Activated T-helper 9 cell treated with anti-CD3 and anti-CD28 coated beads, Interleukin-2, amount 50 U/mL, for 16 hours (primary cell): ENCODE measurements at places on chromosomes 1 and 21.
A peak's percentile ranks its signal among the peaks of the same experiment; 100 is the strongest.

- no peak for DNase-seq
Observed at GRCh38 chr1:224670506-224670905, 54.4 kb downstream of the CNIH3 start.

- DNase-seq = no peak
Observed at GRCh38 chr1:214464445-214465287, 86.7 kb downstream of the PTPN14 start.

GRCh38 chr1:40965531-40965930 is 14.0 kb upstream of the CTPS1 start:
- no peak for DNase-seq

DNA sequence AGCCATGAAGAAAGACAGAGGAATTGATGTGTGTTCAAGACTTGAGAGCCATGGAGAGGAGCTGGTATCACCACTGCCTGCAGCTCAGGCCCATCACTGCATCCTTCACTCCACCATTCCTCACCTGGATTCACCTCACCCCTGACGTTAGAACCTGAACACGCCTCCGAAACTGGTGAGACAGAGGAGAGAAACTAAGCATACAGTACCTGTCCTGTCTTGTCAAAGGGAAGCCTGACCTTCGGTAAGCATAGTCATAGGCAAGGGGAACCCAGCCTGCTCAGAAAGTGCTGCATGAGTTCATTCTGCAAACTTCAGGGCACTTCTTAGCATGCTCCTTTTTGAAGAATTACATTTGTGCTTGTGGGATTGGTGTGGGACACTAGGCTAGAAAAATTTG is 425.8 kb downstream of the DSCAM start:
- DNase-seq = no peak

DNA sequence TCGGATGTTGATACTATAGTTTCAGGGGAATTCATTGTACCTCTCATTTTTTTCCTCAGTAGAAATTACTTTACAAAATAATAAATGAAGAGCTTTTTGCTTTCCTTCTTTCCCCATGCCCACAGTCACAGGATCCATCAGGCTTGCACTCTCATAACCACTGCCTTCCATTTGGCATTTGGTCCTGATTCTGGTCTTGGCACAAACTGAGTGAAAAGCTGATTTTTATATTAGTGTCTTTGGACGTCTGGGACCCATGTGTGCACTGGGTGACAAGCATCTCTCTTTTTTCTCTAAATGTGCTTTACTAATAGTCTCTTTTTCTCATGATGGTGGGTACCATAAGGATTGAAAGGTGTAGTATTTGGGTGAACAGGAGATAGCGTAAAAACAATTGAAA is 2.8 kb downstream of the ELAVL4 start:
- DNase-seq = no peak

DNA sequence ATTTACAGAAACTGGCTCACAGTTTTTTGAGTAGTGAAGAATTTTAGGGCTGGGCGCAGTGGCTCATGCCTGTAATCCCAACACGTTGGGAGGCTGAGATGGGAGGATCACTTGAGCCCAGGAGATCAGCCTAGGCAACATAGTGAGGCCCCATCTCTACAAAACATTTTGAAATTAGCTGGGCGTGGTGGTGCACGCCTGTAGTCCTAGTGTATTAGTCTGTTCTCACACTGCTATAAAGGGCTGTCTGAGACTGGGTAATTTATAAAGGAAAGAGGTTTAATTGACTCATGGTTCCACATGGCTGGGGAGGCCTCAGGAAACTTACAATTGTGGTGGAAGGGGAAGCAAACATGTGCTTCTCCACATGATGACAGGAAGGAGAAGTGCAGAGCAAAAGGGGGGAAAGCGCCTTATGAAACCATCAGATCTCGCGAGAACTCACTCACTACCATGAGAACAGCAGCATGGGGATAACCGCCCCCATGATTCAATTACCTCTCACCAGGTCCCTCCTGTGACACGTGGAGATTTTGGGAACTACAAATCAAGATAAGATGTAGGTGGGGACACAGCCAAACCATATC is 24.4 kb upstream of the DYRK1A start:
- DNase-seq = no peak

- no peak for DNase-seq
Observed at GRCh38 chr1:48294656-48295055, 72.1 kb downstream of the SLC5A9 start.

- DNase-seq = no peak
Observed at GRCh38 chr1:2601721-2602303, 15.2 kb downstream of the PRXL2B start.

DNA sequence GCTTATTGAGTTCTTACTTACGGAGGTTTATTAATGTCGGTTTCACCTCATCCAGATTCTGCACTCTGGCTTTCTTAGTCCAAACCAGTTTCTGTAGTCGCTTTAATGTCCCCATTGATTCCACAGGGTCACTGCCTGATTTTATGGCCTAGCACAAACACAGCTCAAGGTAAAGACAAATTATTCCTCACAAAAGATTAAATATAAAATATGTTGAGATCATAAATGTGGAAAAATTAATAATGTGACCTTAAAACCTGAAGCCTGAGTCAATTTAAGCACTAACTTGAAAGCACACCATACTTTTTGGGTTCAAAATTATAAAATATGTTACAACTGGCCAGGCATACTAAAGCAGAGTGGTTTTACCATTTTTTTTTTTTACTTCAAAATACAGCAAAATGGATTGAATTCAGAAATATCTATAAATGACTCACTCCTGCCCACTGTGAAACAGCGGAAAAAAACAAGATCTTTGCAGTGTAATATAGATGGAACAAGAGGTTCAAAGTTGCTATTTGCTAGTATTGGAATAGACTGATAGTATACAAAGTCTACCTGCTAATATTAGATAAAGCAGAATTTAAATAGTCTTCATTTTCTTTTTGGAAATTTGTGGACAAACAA is 37.6 kb upstream of the SAMSN1 start:
- DNase-seq = no peak

- DNase-seq = no peak
Observed at GRCh38 chr1:23667411-23667810, 24.2 kb upstream of the RPL11 start.

DNA sequence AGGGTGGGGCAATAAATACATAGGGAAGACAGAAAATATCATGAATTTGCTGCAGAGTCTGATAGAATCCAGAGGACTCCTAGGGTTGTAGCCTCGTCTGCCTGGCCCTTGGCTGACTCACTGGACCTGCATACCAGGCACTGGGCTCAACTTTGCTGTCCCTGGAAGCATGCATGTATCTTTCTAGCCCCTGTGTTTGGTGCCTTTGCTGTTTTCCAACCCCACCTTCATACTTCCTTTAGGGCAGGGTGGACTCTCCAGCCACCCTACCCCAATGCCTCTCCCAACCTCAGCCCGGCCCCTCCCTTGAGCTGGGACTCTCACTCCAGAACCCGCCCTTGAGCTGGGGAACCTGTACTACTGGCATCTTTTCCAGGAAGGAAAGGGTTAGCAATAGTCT is 1.2 kb downstream of the RAB25 start:
- no peak for DNase-seq

- no peak for DNase-seq
Observed at GRCh38 chr1:92599184-92599583, 112.5 kb upstream of the GFI1 start.

GRCh38 chr1:77687519-77687906 is 5.1 kb upstream of the ZZZ3 start:
- no peak for DNase-seq

DNA sequence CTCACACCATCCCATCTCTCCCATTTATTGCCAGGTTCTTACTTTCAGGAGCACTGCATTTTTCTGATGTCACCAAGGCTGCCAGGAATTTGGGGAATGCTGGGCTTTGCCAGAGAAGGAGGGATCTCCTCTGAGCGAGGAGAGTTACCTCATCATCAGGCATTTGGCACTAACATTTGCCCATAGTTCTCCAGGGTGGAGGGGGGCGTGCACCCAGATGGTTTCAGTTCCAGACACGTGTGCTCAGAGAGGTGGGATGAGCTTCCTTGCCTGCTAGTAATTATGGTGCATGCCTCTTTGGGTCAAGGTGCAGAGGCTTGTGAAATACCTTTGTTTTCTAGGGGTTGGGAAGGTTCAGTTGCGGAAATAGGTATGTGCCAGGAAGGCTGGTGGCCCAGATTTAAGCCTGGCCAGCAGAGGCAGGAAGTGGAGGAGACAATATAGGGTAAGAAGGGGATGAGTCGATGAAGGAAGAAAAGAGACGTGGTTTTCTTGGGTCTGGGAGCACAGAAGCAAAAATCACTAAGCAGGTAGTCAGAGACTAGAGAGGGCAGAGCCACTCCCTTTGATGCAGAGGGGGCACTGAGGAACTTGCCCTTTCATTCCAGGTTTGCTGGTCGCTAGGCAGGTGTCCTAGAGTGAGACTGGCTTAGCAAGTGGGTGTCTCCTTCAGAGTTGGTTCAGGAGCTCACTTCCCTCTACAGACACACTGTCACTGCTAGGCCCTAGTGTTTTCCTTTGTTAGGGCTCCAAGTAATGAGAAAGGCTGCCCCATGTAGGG is 7.2 kb downstream of the TUFT1 start:
- no peak for DNase-seq

DNA sequence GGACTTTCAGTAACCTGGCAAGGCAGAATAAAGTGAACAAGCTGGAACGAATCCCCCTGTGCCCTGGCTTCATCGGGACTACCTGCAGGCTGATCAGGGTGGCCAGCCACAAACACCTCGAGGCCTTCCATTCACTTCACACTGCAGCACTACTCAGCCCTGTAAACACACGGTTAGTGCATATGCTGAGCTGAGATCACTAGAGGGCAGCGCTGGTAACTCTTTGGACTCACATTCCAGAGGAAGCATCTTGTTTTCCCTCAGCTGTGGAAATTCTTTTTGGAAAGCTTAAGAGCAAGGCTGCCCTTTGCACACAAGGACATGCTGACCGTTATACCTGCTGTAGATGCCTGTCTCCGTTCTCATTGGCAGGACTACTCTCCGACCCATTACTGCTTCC is 32.1 kb downstream of the PCSK9 start:
- no peak for DNase-seq

- no peak for DNase-seq
Observed at GRCh38 chr1:9022773-9023172, 3.5 kb downstream of the SLC2A7 start.

DNA sequence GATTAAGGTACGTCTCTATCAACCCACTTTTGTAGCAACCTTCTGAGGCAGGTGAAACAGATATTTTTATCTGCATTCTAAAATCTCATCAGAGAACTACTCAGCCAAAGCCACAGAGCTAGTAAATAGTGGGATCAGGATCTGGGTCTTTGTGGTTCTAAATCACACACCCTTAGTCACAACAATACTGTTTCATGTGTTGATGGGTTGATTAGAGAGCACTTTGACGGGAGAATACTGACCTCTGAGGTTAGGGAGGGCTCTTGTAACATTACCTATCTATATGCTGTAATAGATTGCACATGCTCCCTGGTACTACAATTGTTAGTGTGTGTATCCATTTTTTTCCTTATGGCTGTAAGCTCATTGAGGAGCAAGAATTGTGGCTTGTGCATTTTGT is 45.5 kb upstream of the CCDC190 start:
- DNase-seq = no peak

DNA sequence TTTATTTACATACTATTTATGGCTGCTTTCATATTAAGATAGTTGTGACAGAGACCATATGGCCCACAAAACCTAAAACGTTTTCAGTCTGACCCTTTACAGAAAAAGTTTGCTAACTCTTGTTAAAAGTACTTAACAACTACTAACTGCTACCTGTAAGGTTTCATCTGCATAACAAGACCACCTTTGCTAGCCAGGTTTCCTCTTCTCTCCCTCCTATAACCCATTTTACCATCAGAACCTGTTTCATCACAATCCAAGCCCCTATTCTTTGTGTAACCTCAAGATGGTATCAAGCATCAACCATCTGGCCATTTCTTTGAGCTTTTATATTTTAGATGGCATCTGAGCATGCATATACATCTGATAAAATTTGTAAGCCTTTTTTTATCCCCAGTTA is 305.4 kb downstream of the HHIPL2 start:
- DNase-seq = no peak

- no peak for DNase-seq
Observed at GRCh38 chr1:81382561-81382960, 418.2 kb upstream of the ADGRL2 start.

GRCh38 chr1:167268347-167268787 is 47.7 kb downstream of the POU2F1 start:
- DNase-seq = no peak

GRCh38 chr1:22709891-22710700 is 543 bp upstream of the EPHB2 start:
- no peak for DNase-seq

GRCh38 chr1:156082309-156083091 is at the start of gene MEX3A:
MEX3A (minus strand) TSS chr1:156082465; CDS start chr1:156081998, 467 bp downstream.
- DNase-seq = peak; percentile 47
